Mammary microvascular endothelial cell (primary cell): ENCODE measurements at places on chromosomes 5 and 9. TPM values are rescaled to one million over a fixed set of nuclear protein-coding genes. Genes with fewer than 3 reads are reported as not detected.

The LHX2 gene
- total RNA-seq: not detected in 2 replicates

The CTXN3 gene
- not detected in 2 replicates for total RNA-seq

The SLC4A9 gene
- not detected in 2 replicates for total RNA-seq

The SNCB gene
- total RNA-seq: 0.44 TPM in 1 of 2 replicates, not detected in the other

The ISL1 gene
- total RNA-seq: not detected in 2 replicates

The DEPDC1B gene
- 17.4 and 19.1 TPM in 2 replicates for total RNA-seq

The GLE1 gene
- 26.4 and 27.5 TPM in 2 replicates for total RNA-seq

The INSL6 gene
- not detected in 2 replicates for total RNA-seq

The MORN5 gene
- total RNA-seq: not detected in 2 replicates

The SLCO6A1 gene
- total RNA-seq: not detected in 2 replicates

The CDH9 gene
- total RNA-seq: not detected in 2 replicates

The GABRA1 gene
- not detected in 2 replicates for total RNA-seq

The RXRA gene
- 20.9 and 22.4 TPM in 2 replicates for total RNA-seq
